ENCODE measurements at places on chromosomes 1 and 21.
A peak's percentile ranks its signal among the peaks of the same experiment; 100 is the strongest.

DNA sequence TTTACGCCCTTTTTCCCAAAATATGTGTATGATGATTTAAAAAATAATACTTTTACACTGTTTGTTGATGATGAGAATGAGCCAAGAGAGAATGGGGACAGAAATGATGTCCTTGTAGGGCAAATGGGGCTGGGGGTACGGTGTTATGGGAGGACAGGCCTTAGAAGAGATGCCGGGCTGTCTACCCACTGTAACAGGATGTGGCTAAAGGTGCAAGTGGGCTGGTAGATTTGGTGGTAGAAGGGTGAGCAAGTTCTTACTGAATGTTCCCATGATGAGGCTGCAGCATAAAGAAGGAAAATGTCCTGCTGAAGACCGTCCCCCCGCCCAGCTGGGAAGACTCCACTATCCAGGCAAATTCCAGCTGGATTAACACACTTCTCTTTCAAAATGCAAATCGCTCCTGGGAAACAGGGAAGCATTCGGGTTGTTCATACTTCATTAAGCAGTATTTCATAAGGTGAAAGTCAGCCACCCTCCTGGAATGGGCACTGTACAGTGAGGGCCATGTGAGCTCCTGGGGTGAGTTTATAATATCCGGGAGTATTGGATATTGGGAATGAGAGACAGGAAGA lies 14.0 kb downstream of the GPA33 start:
- no peak for DNase-seq

DNA sequence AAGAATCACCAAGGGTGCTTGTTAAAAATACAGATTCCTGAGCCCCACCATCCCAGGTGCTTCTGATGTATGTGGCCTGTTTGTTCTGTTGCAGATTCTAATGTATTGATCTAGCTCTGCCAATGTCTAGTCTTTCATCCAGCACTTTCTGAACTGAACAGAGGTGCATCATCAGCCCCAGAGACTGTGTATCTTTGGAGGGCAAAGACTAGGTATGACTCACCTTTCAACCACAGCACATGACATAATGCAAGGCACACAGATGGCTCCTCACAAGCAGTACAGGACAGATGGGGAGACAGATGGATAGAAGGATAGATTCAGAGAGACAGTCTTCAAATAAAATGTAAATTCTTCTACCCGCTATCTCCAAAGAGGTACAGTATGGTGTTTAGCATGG lies 32.3 kb downstream of the CD58 start:
- DNase-seq: no peak

- no peak for DNase-seq
Measured at GRCh38 chr1:221891708-221892107, 149.8 kb upstream of the DUSP10 start.

DNA sequence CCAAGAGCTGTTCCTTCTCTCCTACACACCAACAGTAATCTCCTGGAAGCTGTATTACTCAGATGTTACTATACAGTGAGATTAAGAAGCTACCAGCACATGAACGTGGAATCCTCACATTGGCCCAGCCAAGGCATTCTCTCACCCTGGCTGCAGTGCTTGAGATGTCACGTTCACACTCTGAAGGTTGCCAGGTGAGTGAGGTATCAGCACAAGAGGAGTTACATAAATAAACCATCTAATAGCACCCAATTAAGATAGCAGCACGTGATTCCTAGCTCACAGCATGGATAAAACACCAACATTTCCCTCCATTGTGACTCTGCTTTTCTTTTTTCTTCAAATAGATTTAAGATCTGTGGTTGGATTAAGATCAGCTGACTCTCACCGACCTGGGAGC lies 182.8 kb downstream of the PLPP3 start:
- DNase-seq: no peak

- DNase-seq: peak; percentile 91
Measured at GRCh38 chr1:218344814-218345672, at the start of gene TGFB2. TGFB2 (plus strand) TSS chr1:218345336; CDS start chr1:218346702, 1,366 bp downstream.

DNA sequence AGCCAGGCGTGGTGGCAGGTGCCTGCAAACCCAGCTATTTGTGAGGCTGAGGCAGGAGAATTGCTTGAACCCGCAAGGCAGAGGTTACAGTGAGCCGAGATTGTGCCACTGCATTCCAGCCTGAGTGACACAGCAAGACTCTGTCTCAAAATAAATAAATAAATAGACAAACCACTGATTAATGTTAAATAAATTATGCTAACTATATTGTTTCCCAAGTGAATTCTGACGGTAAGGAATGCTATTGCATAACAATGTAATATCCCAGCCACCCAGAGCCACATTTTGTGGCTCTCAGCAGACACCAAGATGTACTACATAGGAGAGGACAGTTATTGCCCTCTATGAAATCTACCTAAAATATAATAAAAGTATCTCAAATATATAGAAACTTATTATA lies 55.4 kb downstream of the LPGAT1 start:
- no peak for DNase-seq

- DNase-seq: no peak
Measured at GRCh38 chr1:23020706-23021405, 1.6 kb downstream of the KDM1A start.

GRCh38 chr1:110875216-110875731 lies 2.3 kb downstream of the CD53 start:
- no peak for DNase-seq

DNA sequence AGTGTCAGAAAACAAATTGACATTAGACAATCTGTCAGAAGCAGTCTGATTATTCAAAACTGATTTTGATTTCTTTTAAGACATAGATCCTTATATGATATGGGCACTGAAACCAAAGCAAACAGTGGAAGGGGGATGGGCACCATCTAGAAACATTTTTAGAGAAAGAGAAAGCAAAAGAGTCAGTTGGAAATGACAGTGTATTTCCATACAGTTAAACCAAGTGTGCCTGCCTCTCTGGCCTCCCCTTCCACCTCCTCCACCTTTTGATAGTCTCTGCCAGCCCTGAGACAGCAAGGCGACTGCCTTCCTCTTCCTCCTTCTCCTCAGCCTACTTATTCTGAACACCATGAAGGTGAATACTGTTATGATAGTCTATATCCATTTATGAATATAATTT lies 949.7 kb downstream of the AMY1C start:
- no peak for DNase-seq

All from lung microvascular endothelial cell (primary cell).